Activated naive CD8-positive, alpha-beta T cell treated with anti-CD3 and anti-CD28 coated beads for 36 hours (primary cell): ENCODE measurements at places on chromosomes 5 and 9.

DNA sequence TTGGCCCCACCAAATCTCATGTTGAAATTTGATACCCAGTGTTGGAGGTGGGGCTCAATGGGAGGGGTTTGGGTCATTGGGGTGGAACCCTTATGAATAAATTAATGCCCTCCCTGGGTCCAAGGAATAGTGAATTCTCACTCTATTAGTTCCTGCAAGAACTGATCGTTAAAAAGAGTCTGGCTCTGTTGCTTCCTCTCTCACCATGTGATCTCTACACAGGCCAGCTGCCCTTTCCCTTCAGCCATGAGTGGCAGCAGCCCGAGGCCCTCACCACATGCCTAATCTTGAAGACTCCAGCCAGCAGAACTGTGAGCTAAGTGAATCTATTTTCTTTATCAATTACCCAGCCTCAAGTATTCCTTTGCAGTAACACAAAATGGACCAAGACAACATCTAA lies 106.0 kb downstream of the CAAP1 start:
- no peak for DNase-seq
- no peak overlapping the region for H3K4me3 ChIP-seq
- H3K27me3 ChIP-seq: no peaks in the 10 kb centered on the region
- H3K27ac ChIP-seq: no peak overlapping the region
- H3K36me3 ChIP-seq: no peaks in the 10 kb centered on the region
- peaks cover 2% of the 10 kb centered on the region for H3K4me1 ChIP-seq

GRCh38 chr5:138033386-138033808 lies 518 bp upstream of the FAM13B start:
- peaks cover 19% of the 10 kb centered on the region for H3K36me3 ChIP-seq
- peak overlapping the region; percentile 98 for H3K4me3 ChIP-seq
- peak overlapping the region; percentile 92 for H3K27ac ChIP-seq
- H3K4me1 ChIP-seq: peaks cover 36% of the 10 kb centered on the region
- DNase-seq: no peak

DNA sequence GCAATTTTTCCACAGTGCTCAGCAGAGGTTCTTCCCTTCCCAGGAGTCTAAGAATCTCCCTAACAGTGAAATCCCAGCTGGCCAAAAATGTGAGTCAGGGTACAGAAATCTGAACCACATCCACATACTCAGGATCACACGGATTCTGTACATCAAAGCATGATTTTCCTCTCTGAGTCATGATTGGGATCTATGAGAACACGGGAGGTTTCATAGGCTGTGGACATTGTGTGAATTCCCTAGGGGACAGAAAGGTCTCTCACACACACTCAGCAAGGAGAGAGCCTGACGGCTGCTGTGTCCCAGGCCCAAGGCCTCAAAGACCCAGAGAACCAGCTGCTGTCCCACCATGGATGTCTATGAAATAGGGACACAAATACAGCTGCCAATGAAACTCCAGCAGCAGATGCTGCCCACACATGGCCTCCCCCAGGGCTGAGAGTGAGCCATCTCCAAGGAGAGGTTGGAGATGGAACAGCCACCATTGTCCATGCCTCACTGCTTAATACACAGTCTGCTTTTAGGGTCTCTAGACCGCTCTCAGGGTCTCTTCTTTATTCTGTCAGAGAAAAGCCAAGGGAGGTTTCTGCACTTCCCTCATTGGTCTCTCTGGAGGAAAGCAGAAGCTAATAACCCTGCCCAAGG lies 102.7 kb downstream of the ADAMTS12 start:
- H3K4me1 ChIP-seq: no peaks in the 10 kb centered on the region
- H3K27me3 ChIP-seq: no peaks in the 10 kb centered on the region
- no peaks in the 10 kb centered on the region for H3K36me3 ChIP-seq
- DNase-seq: no peak
- no peak overlapping the region for H3K27ac ChIP-seq
- H3K4me3 ChIP-seq: no peak overlapping the region

DNA sequence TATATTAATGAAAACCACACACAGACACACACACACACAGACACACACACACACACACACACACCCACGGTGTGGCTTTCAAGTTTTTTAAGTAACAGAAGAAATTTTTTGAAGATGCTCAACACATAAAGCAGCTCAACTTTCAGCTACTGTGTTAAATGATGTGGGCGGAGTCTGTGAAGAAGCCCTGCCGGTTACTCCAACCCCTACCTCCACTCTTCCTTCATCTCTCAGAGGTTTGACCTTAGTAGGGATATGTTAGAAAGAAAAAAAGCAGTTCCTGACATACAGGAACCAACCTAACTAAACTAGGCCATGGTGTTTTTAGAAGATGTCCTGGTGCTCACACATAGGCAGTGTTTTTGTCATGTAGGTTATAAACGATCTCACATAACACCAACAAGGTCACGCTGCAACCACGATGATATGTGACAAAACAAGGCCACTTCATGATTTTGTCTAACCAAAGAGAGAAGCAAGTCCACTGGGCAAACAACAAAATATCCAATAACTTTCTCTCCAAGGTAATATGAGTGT lies 112.8 kb downstream of the EMB start:
- no peak for DNase-seq
- peaks cover 14% of the 10 kb centered on the region for H3K36me3 ChIP-seq
- no peak overlapping the region for H3K4me3 ChIP-seq

GRCh38 chr5:61256474-61256873 lies 75.6 kb upstream of the ZSWIM6 start:
- H3K4me1 ChIP-seq: no peaks in the 10 kb centered on the region
- no peak overlapping the region for H3K27ac ChIP-seq
- H3K36me3 ChIP-seq: no peaks in the 10 kb centered on the region
- peaks cover 4% of the 10 kb centered on the region for H3K27me3 ChIP-seq
- H3K4me3 ChIP-seq: no peak overlapping the region

GRCh38 chr9:113524468-113524867 lies 60.9 kb downstream of the RGS3 start:
- H3K4me1 ChIP-seq: peaks cover 83% of the 10 kb centered on the region
- peak overlapping the region; percentile 71 for H3K4me3 ChIP-seq
- H3K36me3 ChIP-seq: peaks cover 79% of the 10 kb centered on the region
- DNase-seq: no peak
- peak overlapping the region; percentile 82 for H3K27ac ChIP-seq

DNA sequence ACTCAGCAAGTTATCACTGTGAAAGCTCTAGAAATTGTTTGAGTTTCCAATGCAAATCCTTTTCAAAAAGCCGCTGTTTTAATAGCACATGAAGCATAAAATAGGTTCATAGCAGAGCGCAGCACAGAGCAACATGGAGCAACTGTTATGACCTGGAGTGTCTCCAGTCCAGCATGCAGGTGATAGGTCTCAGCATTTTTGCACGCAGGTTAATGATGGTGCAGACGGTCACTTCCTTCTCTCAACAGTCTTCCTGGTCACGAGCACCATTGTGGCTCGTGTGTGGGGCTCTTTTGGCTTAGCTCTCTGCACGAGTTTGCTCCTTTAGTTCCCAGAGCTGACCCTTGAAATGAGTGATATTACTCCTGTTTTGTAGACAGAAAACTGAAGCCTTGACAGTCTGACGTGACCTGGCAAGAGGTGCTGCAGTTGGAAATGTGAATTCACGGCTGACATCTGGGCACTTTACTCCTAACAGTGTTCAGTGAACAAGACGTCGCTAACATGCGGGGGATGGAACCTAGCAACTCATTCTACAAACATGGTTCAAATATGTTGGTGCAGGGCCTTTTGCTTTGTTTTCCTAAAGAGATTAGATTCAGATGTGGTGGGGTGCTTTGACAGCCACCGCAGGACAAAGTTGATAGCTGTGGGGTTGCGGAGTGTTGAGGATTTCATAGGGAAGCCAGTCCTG lies 10.0 kb downstream of the TENT4A start:
- H3K27me3 ChIP-seq: no peaks in the 10 kb centered on the region
- DNase-seq: no peak
- no peak overlapping the region for H3K4me3 ChIP-seq
- H3K36me3 ChIP-seq: peaks cover 24% of the 10 kb centered on the region

- H3K4me1 ChIP-seq: peaks cover 21% of the 10 kb centered on the region
- no peaks in the 10 kb centered on the region for H3K36me3 ChIP-seq
- H3K4me3 ChIP-seq: no peak overlapping the region
- H3K27ac ChIP-seq: no peak overlapping the region
- no peak for DNase-seq
- H3K27me3 ChIP-seq: peaks cover 3% of the 10 kb centered on the region
These were observed 4.1 kb upstream of the UBAC1 start for GRCh38 chr9:135965124-135965756.

- peak overlapping the region; percentile 84 for H3K27ac ChIP-seq
- H3K4me3 ChIP-seq: peak overlapping the region; percentile 93
These were observed 957 bp downstream of the PRELID1 start for GRCh38 chr5:177304392-177305119.

GRCh38 chr5:132065351-132065937 lies 5.0 kb downstream of the IL3 start:
- peaks cover 30% of the 10 kb centered on the region for H3K4me1 ChIP-seq
- no peak overlapping the region for H3K4me3 ChIP-seq
- peak overlapping the region; percentile 72 for H3K27ac ChIP-seq
- peak; percentile 58 for DNase-seq
- H3K36me3 ChIP-seq: no peaks in the 10 kb centered on the region

- DNase-seq: no peak
- no peak overlapping the region for H3K27ac ChIP-seq
- H3K36me3 ChIP-seq: no peaks in the 10 kb centered on the region
- H3K27me3 ChIP-seq: no peaks in the 10 kb centered on the region
These were observed 369.6 kb downstream of the CYLC2 start for GRCh38 chr9:103364753-103365152.

- H3K27me3 ChIP-seq: peaks cover 10% of the 10 kb centered on the region
- no peak overlapping the region for H3K27ac ChIP-seq
- peaks cover 2% of the 10 kb centered on the region for H3K4me1 ChIP-seq
- no peaks in the 10 kb centered on the region for H3K36me3 ChIP-seq
- no peak for DNase-seq
- H3K4me3 ChIP-seq: no peak overlapping the region
These were observed 130.2 kb upstream of the ELL2 start for GRCh38 chr5:96091874-96092273.

- no peak overlapping the region for H3K4me3 ChIP-seq
- H3K4me1 ChIP-seq: peaks cover 5% of the 10 kb centered on the region
- H3K27ac ChIP-seq: no peak overlapping the region
- H3K36me3 ChIP-seq: peaks cover 3% of the 10 kb centered on the region
- H3K27me3 ChIP-seq: peaks cover 9% of the 10 kb centered on the region
- no peak for DNase-seq
These were observed 44.2 kb upstream of the COL15A1 start for GRCh38 chr9:98899408-98900056.

DNA sequence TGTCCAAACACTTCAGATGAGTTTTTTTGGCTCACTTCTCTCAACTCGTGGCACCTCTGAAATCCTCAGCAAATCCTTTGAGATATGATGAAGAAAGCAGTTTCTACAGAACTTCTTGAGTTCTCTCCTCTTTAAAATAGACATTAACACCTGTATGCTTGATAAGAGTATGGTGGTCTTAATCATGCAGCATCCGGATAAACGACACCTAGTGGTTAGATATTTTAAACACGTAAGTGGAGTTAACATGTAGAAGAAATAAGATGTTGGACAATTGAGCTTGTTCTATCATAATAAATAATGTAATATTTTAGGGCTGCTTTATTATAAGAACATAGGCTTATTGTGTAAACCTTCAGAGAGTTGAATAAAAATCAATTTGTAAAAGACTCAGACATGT lies 324.8 kb downstream of the CYLC2 start:
- H3K27ac ChIP-seq: no peak overlapping the region
- no peaks in the 10 kb centered on the region for H3K4me1 ChIP-seq
- no peak overlapping the region for H3K4me3 ChIP-seq
- H3K36me3 ChIP-seq: no peaks in the 10 kb centered on the region

GRCh38 chr5:60797482-60798153 lies 46.5 kb downstream of the ELOVL7 start:
- DNase-seq: no peak
- no peaks in the 10 kb centered on the region for H3K4me1 ChIP-seq
- no peak overlapping the region for H3K4me3 ChIP-seq
- peaks cover 9% of the 10 kb centered on the region for H3K27me3 ChIP-seq
- H3K27ac ChIP-seq: no peak overlapping the region

DNA sequence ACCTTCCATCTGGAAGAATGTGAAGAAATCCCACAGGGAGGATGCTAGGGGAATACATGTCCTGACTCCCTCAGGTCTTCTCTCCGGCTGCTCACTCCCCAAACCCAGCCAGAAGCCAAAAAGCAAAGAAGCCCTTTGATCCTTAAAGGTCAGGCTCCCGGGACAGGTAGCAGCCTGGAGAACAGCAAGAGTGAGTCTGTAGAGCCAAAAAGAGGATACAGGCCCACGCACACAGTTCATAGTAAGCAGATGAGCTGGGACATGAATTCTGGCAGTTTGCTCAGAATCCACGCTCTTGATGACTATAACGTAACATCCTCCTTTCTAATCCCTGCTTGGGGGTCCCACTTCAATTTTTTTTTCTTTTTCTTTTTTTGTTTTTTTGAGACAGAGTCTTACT lies 72.0 kb upstream of the SLC44A1 start:
- DNase-seq: no peak
- H3K4me3 ChIP-seq: no peak overlapping the region
- no peaks in the 10 kb centered on the region for H3K36me3 ChIP-seq
- no peaks in the 10 kb centered on the region for H3K4me1 ChIP-seq
- no peaks in the 10 kb centered on the region for H3K27me3 ChIP-seq

- H3K27me3 ChIP-seq: no peaks in the 10 kb centered on the region
- no peak overlapping the region for H3K27ac ChIP-seq
- H3K4me3 ChIP-seq: no peak overlapping the region
- H3K4me1 ChIP-seq: peaks cover under 1% of the 10 kb centered on the region
- H3K36me3 ChIP-seq: no peaks in the 10 kb centered on the region
These were observed 259.0 kb downstream of the GADD45G start for GRCh38 chr9:89863837-89864236.
